EL (cell line): ENCODE measurements at places on chromosomes 11 and 22.
A peak's percentile ranks its signal among the peaks of the same experiment; 100 is the strongest.

GRCh38 chr11:9314291-9315077, at the start of gene TMEM41B:
TSS of gene TMEM41B (minus strand) at chr11:9314593. CDS start at chr11:9314441, 152 bp downstream.
- DNase-seq: peak; percentile 99

- DNase-seq: no peak
These were observed 300.0 kb upstream of the DDI1 start for GRCh38 chr11:103736315-103737036.

- DNase-seq: peak; percentile 36
These were observed 44.9 kb upstream of the RBFOX2 start for GRCh38 chr22:36073476-36073875.

- DNase-seq: no peak
These were observed 40.4 kb downstream of the PISD start for GRCh38 chr22:31621507-31622124.

- DNase-seq: peak; percentile 95
These were observed 34.0 kb downstream of the IRAG1 start for GRCh38 chr11:10659339-10660216.

DNA sequence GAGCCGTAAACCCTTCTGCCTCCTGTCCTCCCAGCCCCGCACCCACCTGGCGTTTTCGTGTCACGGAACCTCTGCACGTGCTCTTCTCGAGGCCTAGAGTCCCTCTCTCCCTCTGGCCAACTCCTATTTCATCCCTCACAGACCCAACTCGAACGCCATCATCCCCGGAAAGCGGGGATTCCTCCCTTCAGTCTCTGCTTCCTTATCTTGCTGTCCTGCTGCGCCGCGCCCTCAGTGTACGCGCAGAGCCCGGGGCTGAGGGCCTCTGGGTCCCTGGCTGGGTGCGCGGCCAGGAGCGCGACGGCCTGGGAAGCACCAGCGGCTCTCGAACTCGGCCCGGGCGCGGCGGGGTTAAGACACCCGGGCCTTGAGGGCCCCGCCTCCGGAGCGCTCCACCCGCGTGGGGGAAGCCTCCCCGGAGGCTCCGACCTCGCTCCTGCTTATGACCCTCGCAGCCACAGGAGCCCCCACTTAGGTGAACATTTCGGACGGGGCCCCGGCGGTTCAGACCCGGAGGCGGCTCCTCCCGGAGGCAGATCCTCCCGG, 398 bp upstream of the ATG16L2 start:
- peak; percentile 89 for DNase-seq

GRCh38 chr11:115959081-115959486, 454.9 kb upstream of the CADM1 start:
- no peak for DNase-seq

DNA sequence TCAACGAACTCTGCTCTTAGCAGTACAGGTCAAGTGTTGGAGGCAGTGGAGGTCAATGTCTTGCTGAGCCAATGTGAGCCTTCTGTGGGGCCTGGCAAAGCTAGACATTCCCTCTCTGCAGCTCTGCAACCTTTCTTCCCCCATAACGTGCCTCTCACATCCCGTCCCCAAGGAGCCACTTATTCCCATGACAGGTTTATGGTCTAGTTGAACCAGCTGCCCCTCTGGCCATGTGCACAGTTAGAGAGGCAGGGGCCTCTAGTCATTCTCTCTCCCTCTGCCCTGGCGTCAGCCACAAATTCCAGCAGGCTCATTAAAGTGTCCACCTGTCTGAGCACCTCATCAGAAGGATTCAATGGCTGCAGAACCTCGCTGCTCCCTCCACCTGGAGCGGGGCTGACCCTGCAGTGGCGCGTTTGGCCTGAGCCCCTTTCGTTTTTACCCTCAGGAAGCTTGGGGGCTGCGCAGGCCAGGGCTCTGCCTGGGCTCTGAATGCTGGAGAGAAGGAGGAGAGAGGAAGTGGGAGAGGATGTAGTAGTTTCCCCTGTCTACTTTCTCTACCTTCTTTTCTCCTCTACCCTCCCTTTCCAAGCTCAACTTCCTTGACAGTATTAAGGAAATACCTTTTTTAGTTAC, 302.1 kb upstream of the B3GAT1 start:
- no peak for DNase-seq

DNA sequence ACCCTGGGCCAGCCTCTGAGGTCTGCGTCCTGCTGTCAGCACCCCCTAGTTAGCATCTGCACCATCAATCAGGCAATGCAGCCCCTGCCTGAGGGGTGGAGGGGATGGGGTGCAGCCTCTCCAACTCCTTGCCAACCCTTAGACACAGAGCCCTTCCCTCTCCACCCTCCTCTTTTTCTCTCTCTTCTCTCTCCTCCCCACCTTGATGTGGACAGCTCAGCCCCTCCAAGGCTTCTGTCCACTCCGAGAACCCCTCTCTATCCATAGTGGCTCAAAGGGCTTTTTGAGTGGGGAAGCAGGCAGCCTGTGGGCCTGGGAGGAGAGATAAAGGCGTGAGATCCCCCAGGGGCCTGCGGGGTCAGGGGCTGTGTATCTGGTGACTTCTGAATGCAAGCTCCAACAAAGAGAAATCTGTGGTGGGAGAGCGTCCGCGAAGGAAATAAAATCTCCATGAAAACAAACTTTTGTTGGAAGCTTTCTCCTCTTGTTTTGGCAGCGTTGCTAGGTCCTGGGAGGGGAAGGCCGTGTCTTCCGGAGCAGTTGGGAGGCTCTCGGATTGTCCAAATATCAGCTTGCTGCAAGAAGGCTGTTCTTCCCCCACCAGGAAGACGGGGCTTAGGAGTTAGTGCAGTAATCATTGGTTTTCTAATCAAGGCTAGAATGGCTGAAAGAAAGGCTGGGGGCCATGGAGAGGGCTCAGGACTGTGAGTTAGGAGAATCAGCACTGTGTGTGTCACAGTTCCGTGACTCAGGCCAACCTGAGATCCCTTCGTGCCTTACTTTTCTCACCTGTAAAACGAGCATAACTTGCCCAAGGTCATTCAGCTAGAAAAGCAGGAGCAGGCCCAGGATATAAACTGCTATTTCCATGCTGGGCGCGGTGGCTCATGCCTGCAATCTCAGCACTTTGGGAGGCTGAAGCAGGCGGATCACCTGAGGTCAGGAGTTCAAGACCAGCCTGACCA, 50.3 kb downstream of the PKNOX2 start:
- DNase-seq: no peak

DNA sequence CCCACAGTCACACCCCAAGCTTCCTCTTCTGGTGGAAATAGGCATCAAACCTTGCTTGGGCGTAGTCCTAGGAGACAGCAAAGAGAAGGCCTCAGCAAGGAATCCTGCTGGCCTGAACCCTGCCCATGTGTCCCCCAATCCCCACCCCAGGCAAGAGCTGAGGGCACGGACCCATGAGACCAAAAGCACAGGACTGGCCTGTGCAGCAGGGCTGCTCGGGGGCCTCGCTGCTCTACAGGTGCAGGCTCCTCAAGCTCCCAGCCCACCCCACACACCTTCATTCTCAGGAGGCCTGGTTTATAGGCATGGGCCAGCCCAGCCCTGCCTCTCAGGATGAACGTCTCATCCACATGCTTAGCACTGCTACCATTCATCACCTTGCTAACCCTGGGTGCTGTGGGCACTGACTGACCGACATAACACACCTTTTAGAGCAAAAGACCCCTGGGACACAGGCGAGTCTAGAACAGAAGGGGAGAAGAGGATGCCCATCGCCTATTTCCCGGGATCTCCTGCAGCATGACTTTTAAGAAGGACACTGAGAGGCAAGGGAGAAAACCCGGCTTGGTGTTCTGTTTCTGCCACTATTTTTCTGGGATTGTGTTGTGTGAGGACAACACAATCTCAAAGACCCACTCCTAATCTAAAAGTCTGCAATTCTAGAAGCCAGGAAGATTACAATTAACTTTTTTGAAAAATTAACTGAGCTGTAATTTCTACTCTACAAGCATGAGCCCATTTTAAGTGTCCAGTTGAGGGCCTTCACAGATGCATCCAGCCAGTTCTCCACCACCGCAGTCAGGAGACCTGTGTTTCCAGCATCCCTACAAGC, 15.4 kb downstream of the TCIRG1 start:
- no peak for DNase-seq

- no peak for DNase-seq
These were observed 591.4 kb downstream of the SOX6 start for GRCh38 chr11:15764948-15765347.

DNA sequence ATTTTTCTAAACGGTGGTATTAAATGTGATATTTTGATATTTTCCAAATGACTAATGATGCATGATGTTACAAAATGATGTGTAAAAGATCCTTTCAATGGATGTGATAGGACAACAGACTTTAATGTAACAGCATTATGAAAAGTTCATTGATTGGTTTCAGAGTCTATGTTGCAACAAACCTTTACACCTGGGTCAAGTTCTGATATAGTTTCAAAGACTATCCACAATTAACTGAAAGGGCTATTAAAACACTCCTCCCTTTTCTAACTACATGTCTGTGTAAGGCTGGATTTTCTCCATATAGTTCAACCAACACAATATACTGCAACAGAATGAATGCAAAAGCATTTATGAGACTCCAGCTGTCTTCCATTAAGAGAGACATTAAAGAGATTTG, 35.7 kb downstream of the SMCO4 start:
- no peak for DNase-seq

DNA sequence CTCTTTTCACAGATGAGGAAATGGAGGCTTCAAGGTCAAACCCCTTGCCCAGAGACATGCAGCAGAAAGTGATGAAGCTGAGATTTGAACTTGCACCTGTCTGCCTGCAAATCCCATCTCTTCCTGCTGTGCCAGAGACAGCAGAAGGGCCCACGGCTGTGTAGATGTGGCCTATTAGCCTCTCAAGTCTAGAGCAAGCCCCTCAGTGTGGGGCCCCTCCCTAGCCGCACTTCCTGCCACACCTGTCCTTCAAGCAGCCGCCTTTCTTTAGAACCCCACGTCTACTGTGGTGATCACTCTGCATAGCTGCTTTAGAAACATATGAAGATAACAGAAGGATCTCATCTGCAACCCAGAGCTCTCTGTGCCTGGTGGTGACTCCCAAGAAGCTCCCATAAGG, 41.2 kb upstream of the JAM3 start:
- DNase-seq: no peak

DNA sequence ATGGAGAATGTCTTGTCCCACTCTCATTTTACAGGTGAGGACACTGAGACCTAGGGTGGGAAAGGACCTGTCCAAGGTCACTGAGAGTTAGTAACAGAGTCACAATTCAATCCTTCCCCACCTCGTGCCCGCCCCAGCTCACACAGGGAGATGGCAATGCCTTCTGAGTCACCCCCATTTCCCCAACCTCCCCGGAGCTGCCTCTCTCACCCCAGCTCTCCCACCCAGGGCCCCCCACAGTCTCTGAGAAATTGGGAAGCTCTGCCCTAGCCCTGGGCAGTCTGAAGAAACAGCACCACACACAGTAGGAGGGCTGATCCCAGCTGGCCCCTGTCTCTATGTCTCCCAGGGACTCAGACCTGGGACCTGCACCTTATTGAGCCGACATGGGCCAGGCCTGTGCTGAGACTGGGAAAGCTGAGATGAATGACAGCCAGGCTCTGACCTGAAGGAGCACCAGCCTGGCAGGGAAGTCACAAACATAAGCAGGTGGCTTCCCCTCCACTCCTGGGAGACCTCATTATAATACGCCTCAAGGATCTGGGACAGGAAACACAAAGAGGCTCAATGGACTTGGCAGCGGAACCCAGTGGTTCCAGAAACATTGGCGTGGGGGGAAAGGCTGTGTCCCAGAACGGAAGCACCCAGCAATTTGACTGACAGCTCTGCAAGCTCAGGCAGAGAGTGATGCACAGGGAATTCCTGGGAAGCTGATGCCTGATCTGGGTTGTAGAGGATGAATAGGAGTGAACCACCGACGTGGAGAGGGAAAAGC, 51.0 kb downstream of the CD6 start:
- no peak for DNase-seq

GRCh38 chr11:20138707-20139106, 21.6 kb downstream of the DBX1 start:
- DNase-seq: no peak

DNA sequence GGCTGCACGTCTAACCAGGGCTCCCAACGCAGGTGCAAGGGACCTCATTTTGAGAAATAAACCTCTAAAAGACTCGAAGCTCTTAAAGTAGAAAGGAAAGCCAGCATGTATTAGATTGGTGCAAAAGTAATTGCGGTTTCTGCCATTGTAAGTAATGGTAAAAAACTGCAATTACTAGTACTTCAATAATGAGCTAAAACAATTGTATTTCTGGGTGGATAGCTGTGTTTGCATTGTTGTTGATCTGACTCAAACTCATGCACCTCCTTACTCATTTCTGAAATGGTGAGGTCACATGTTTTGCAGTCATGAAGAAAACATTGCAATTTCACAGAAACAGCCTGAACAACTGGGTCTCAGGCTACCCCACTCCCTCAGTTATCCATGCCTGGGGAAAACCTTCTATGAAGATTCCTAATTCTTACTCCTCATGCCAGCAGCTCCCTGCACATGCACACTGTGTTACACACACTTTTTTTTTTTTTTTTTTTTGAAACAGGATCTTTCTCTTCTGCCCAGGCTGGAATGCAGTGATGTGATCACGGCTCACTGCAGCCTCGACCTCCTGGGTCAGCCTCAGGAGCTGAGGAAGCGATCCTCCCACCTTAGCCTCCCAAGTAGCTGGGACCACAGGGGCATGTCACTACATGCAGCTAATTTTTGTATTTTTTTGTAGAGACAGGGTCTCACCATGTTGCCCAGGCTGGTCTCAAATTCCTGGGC, 24.6 kb downstream of the VWCE start:
- peak; percentile 31 for DNase-seq

DNA sequence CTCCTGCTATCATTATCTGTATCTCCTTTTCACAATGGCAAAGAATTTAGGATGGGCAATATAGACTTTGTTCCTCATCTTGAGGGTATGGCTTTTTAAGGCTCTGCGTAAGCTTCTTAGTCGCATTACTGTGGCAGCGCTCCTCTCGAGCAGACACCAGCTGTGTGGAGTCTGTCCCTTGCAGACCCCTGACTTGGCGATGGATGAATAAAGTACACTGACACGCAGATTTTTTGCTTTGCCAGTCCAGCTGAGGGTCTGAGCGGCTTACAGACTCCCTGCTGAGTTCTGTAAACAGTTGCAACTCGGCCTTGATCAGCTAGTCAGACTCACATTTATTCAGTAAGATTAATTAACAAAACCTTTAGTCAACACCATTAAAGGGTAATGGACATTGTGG, 390.0 kb upstream of the CNTN5 start:
- no peak for DNase-seq

DNA sequence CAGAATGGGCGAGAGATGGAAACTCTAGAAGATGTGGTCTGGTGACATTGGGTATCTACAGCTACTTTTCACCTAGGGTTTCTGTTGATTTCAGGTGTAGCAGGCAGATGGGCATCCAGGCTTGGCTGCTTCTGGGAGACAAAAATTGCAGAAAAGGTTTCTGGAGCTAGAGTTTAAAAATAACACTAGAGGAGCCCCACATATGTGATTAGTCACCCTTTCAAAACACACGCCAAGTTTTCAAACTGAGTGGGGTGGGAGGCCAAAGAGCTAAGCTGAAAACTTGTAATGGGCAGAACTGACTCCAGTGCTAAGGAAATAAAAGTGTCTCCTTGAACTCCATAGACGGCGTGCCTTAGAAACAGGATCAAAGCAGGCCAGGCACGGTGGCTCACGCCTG, 80.8 kb downstream of the GRK3 start:
- peak; percentile 56 for DNase-seq
